ENCODE measurements at places on chromosomes 5 and 9.

- no peak for DNase-seq
These were observed 11.3 kb downstream of the NINJ1 start for GRCh38 chr9:93122721-93123221.

- no peak for DNase-seq
These were observed 166.8 kb downstream of the PAX5 start for GRCh38 chr9:36867241-36867640.

DNA sequence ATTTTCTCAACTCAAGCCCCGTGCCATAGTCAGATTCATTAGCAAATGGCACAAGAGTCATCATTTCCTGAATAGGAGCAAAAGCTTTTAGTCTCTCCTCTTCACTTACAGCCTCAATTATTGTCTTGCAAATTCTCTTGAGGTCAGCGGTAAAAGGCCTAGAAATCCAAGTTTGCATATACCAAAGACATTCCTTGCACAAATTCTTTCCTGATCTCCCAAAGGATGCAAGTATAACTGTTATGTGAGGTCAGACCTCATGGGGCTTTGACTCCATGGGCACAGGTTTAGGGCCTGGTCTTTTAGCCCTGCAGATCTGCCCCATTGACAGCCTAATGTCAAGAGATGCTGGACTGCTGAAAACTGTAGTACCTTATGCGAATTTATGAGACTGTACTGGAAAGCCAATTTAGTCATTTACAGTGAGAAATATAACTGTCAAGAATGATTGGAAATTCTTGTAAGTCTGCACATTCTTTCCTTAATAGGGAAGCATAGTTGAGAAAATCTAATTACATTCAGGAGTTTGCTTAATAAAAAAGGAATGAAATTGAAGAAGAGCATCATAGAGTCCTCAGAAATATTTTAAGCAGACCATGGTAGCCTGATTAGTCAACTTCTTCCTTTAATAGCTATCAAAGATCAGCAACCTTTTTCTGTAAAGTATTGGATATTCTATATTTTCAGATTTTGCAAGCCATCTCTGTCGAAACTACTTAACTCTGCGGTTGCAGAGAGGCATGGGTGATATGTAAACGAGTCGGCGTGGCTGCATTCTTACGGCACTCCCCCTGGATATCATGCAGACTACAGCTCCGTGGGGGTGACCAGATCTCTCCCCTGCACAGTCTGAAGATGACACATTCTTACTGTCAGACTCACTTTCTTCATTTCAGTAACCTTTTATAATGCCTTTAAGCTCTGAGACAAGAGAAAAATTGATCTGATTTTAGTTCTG is 45.2 kb downstream of the GCNT4 start:
- no peak for DNase-seq

GRCh38 chr5:41961736-41962135 is 36.7 kb downstream of the FBXO4 start:
- DNase-seq, result no peak

GRCh38 chr9:36148311-36149051 is 11.9 kb downstream of the GLIPR2 start:
- peak; percentile 83 for DNase-seq

DNA sequence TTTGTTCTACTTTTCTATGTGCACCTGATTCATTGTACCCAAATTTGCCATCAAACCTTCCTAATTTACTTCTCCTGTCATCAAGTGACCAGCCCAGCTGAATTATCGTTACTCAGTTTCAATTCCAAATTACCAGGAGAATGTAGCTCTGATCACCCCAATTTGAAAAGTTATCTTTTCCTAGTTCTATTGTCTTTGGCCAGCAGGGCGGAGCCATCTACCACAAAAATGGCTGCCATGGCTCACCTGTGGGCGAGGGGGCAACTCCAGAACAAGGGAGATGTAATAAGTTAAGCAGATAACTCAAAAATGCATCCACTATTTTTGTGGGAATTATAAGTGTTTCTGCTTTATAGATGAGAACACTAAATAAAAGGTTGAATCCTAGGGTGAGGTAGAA is 133.8 kb upstream of the MOCS2 start:
- DNase-seq, result no peak

DNA sequence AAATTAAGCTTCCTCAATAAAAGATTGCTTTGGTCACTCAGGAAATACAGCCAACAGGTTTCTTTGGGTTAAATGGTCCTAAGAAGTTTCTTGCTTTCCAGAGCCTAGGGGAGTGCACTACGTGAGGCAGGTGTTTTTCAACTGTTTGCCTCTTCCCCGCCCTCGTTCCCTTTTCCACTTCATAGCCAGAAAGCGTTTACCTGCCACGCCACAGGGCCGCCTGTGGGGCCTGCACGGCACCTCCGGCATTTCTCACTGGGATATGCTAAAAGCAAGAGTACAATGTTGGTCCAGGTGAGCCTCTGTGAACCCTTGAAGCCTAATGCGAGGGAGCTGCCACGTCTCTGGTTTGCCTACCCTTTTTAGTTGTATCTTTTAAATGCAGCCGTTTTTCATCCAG is 167.6 kb upstream of the OTULINL start:
- DNase-seq, result peak; percentile 41

DNA sequence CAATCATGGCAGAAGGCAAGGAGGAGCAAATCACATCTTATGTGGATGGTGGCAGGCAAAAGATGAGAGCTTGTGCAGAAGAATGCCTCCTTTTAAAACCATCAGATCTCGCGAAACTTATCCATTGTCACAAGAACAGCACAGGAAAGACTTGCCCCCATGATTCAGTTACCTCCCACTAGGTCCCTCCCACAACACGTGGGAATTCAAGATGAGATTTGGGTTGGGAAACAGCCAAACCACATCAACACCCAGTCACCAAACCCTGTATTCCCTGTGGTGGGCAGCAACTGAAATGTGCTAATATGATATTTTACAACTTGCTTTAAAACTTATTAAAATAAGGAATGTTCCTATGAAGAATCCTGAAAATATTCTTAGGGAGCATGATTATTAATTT is 54.2 kb downstream of the RASGRF2 start:
- DNase-seq, result no peak

DNA sequence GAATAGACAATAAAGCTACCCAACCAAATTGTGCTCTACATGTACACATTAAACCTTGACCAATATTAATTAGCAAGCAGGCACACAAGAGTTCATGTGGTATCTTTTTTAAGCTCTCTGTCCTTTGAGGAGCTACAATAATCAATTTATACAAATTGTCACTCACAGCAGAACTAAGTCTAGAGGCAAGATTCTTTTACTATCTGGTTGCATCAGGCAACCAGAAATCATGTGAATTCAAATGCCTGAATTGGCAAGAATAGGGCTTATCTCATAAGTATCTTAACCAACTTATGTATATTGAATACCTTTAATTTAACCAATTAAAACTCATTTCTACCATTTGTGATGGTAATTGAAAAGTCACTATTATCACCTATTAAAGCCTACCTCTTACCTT is 145.5 kb upstream of the HAPLN1 start:
- DNase-seq, result no peak

DNA sequence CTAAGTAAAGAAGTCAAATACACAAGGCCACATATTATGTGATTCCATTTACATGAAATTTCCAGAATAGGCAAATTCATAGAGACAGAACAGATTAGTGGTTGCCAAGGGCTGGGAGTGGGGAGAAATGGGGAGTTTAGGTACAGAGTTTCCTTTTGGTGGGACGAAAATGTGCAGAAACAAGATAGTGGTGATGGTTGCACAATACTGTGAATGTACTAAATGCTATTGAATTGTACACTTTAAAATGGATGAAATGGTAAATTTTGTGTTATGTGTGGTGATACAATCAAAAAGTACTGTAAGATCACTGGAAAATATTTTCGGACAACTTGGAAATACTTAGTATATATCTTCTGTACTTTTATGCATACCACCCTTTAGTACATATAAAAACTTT is 15.0 kb downstream of the ECM2 start:
- DNase-seq, result no peak
